ENCODE measurements at places on chromosomes 16 and 17.

DNA sequence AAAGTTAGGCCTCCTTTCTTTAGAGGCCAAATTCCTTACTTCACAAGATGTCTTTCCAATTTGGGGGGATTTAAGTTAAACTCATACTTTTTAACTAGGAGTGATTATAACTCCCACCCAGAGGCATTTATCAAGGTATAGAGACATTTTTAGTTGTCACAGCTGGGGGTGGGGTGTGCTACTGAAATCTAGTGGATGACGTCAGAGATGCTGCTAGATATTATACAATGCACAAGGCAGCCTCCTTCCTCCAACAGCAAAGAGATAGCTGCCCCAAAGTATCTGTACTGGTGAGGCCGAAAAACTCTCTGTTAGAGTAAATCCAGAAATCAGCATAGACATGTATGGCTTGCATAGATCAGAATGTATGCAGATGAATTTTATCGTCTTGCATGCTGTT, 324.0 kb downstream of the HS3ST4 start:
- no peak for DNase-seq

GRCh38 chr17:77790143-77790829, 168.2 kb upstream of the TNRC6C start:
- no peak for DNase-seq

- no peak for DNase-seq
Observed at GRCh38 chr17:12856416-12856815, 67.1 kb downstream of the ARHGAP44 start.

DNA sequence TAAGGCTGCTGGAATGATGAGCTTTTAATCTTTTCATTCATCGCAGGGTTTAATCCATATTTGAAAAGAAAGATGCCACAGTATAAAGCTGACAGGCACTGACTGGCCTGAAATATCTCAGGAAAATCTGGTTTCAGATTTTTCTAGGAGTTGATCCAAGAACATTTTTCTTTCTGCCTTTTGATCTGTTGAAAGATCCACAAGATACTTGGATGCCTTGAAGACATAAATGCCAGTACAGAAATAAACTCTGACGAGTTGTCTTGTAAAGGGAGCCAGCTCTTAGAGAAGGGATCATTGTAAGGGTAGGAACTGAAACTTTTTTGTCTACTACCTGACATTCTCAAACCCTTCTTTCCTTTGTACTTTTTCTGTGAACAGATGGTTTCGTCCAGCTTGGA, 25.4 kb upstream of the KRT20 start:
- no peak for DNase-seq

GRCh38 chr16:18816286-18816685, 14.9 kb upstream of the ARL6IP1 start:
- no peak for DNase-seq

DNA sequence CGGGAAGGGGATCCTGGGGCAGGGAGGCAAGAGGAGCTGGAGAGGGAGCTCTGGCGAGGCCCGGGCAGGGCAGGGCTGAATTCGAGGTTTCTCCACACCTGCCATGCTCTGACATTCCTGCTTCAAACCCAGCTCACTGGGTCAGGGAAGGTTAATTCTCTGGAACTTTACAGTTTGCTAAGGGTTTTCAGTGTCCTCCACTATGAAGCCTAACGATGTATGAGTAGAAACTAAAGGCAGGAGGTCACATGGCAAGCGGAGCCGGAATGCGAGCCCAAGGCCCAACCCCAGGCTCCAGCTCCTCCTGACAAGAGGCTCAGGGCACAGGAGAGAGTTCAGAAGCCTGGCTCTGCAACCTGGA, 29.2 kb downstream of the DCAKD start:
- DNase-seq: no peak

- no peak for DNase-seq
Observed at GRCh38 chr17:62919388-62919787, 46.6 kb upstream of the TANC2 start.

DNA sequence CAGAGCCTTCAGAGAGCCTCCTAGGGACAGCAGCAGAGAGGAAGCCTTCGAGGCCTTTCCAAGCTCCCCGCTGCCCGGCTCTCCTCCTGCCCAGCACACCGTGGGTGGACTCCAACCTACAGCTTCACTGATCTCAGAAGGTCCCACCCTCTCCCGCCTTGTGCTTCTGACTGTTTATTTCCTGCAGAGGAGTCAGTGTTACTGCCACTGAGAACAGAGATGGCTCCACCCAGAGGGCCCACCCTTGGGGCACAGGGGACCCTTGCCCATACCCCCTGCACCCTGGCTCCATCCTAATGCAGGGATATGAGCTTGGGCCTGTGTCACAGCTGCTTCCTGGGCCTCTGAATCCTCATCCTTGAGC, 52.8 kb upstream of the TOB1 start:
- no peak for DNase-seq

- DNase-seq: no peak
Observed at GRCh38 chr17:12438813-12439586, 226.7 kb upstream of the MYOCD start.

- peak; percentile 40 for DNase-seq
Observed at GRCh38 chr16:3138823-3139426, 4.1 kb downstream of the ZNF213 start.

- DNase-seq: no peak
Observed at GRCh38 chr16:1026057-1026783, 44.6 kb downstream of the SOX8 start.

GRCh38 chr17:73096866-73097265, 4.4 kb upstream of the SLC39A11 start:
- DNase-seq: no peak

- no peak for DNase-seq
Observed at GRCh38 chr16:1288813-1289476, 20.5 kb upstream of the UBE2I start.
